ENCODE measurements at places on chromosomes 6 and 20. TPM values are rescaled to one million over a fixed set of nuclear protein-coding genes. Genes with fewer than 3 reads are reported as not detected.

TREML1 gene
- total RNA-seq = not detected

PDE10A gene
- total RNA-seq = 7.4 TPM

ADAM33 gene
- 3.0 TPM for total RNA-seq

LGSN gene
- total RNA-seq = 0.25 TPM

SLC17A9 gene
- 12.4 TPM for total RNA-seq

TFEB gene
- total RNA-seq = 4.7 TPM

SCRT2 gene
- total RNA-seq = not detected

HCRTR2 gene
- total RNA-seq = 0.36 TPM

GHRH gene
- not detected for total RNA-seq

GNMT gene
- 0.68 TPM for total RNA-seq

C20orf144 gene
- total RNA-seq = not detected

FRMD1 gene
- total RNA-seq = not detected

KCNK5 gene
- 0.14 TPM for total RNA-seq

TAAR1 gene
- not detected for total RNA-seq

ADGB gene
- not detected for total RNA-seq

ENPP4 gene
- total RNA-seq = 5.7 TPM

RFX6 gene
- not detected for total RNA-seq

FAM83C gene
- total RNA-seq = not detected

SAMD3 gene
- total RNA-seq = 0.45 TPM

OLIG3 gene
- 0.14 TPM for total RNA-seq

BCAS1 gene
- 0.31 TPM for total RNA-seq

OPN5 gene
- not detected for total RNA-seq

CGA gene
- total RNA-seq = 2.0 TPM

MTFR2 gene
- total RNA-seq = 1.3 TPM

TNFRSF21 gene
- total RNA-seq = 244 TPM

ZC2HC1B gene
- not detected for total RNA-seq

FNDC11 gene
- total RNA-seq = 0.20 TPM

RBM12 gene
- total RNA-seq = 88.4 TPM

SKIC2 gene
- 79.1 TPM for total RNA-seq

CST5 gene
- total RNA-seq = 0.41 TPM

CALHM6 gene
- not detected for total RNA-seq

NR2E1 gene
- total RNA-seq = not detected

SIRPB2 gene
- not detected for total RNA-seq

SIRPD gene
- not detected for total RNA-seq

EPPIN gene
- total RNA-seq = not detected

LRRC73 gene
- 0.31 TPM for total RNA-seq

NKAIN4 gene
- total RNA-seq = 162 TPM

LSM14B gene
- 24.9 TPM for total RNA-seq

KCNB1 gene
- total RNA-seq = 0.48 TPM

IBTK gene
- total RNA-seq = 42.7 TPM

TCP11 gene
- total RNA-seq = not detected

MUC21 gene
- total RNA-seq = not detected

MYT1 gene
- not detected for total RNA-seq

STX11 gene
- total RNA-seq = 1.9 TPM

RARS2 gene
- 48.3 TPM for total RNA-seq

TMEM74B gene
- 2.1 TPM for total RNA-seq

RPS21 gene
- 1,126 TPM for total RNA-seq

ADIG gene
- total RNA-seq = not detected

HUS1B gene
- 1.3 TPM for total RNA-seq

TREML2 gene
- not detected for total RNA-seq
